ENCODE measurements at places on chromosomes 6 and 20. TPM values are rescaled to one million over a fixed set of nuclear protein-coding genes. Genes with fewer than 3 reads are reported as not detected.

DNA sequence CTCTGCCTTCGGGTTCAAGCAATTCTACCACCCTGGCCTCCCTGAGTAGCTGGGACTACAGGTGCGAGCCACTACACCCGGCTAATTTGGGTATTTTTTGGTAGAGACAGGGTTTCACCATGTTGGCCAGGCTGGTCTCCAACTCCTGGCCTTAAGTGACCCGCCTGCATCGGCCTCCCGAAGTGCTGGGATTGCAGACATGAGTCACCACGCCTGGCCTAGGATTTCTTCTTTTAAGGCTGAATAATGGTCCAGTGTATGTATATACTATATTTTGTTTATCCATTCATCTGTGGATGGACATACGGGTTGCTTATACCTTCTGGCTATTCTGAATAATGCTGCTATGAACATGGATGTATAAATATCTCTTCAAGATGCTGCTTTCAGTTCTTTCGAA, 17.1 kb downstream of the RIOK1 start:
- DNase-seq, result no peak
- no peaks in the 10 kb centered on the region for H3K4me1 ChIP-seq
- H3K36me3 ChIP-seq, result no peaks in the 10 kb centered on the region
- H3K27ac ChIP-seq, result no peak overlapping the region
- H3K4me3 ChIP-seq, result no peak overlapping the region

DNA sequence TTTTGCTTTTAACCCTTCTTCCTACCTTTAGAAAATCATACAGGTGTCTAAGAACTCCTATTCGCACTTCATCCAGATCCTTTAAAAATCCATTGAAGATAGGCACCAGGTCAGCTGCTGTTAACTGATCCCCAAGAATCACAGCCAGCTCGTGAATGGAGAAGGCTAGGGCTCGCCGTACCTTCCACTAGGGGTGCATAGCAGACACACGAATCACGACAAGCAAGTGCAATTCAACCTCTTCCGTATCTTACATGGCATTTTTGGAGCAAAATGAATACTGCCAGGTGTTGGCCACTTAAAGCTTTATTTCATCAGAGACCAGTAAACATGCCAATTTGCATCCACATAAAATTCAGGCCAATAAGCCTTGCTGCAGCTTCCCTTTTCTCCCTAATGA, 10.8 kb upstream of the ANKRD60 start:
- no peaks in the 10 kb centered on the region for H3K27me3 ChIP-seq
- H3K4me1 ChIP-seq, result no peaks in the 10 kb centered on the region
- H3K36me3 ChIP-seq, result no peaks in the 10 kb centered on the region
- no peak overlapping the region for H3K27ac ChIP-seq
- DNase-seq, result no peak

- no peaks in the 10 kb centered on the region for H3K4me1 ChIP-seq
- DNase-seq, result no peak
- no peaks in the 10 kb centered on the region for H3K36me3 ChIP-seq
- no peak overlapping the region for H3K27ac ChIP-seq
- H3K4me3 ChIP-seq, result no peak overlapping the region
These were observed 202.5 kb upstream of the MAN1A1 start for GRCh38 chr6:119552021-119552420.

GRCh38 chr20:11331096-11331495, 586.6 kb upstream of the BTBD3 start:
- no peak overlapping the region for H3K4me3 ChIP-seq
- H3K36me3 ChIP-seq, result no peaks in the 10 kb centered on the region
- H3K4me1 ChIP-seq, result no peaks in the 10 kb centered on the region

DNA sequence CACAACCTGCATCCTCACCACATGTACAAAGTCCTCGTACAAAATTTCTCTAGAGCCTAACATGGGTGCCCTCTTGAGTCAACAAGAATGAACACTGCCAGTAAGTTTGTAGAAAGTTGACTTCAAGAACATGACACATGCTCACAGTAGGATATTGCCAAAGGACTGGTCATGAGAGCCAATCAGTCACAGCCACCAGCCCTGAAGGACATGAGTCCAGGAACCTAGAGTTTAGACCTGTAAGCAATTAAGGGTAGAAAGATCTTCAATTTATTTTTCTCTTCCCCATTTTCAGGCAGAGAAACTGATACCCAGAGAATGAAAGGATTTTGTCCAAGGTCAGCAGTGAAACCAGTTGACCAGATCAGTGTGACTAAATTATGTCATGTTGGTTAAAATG, 96.1 kb downstream of the MAFB start:
- no peak overlapping the region for H3K4me3 ChIP-seq
- no peaks in the 10 kb centered on the region for H3K36me3 ChIP-seq
- H3K27me3 ChIP-seq, result no peaks in the 10 kb centered on the region
- DNase-seq, result no peak
- no peaks in the 10 kb centered on the region for H3K4me1 ChIP-seq

Gene EYA2
- total RNA-seq, result 12.5 TPM

DNA sequence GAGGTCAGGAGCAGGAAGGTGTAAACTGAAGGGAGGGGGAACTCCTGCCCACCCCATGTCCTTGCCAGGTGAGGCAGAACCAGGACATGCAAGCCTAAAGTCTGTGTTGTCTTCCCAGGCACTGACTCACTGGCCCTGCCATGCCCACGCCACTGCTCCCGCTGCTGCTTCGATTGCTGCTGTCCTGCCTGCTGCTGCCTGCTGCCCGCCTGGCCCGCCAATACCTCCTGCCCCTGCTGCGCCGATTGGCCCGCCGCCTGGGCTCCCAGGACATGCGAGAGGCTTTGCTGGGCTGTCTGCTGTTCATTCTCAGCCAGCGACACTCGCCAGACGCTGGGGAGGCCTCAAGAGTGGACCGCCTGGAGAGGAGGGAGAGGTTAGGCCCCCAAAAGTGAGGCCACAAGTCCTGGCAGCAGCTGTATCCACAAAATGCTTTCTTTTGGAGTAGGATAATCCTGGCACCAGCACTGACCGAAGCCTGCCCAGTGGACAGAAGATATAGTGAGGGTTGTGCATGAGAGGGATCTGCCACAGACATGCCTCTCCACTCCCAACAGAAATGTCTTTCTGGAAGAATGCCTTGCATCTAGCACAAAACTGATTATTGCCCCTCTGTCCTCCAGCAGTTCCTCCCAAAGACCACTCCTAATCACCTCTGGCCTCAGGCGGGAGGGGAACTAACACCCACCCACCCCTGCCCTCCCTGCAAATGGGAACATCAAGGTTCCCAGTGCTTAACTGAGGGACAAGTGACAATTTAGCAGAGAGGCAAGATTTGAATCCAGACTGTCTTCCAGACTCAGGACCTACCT, 812 bp downstream of the MYMX start:
- no peak for DNase-seq
- no peaks in the 10 kb centered on the region for H3K27me3 ChIP-seq
- peaks cover 10% of the 10 kb centered on the region for H3K4me1 ChIP-seq
- peak overlapping the region; percentile 99 for H3K27ac ChIP-seq
- no peaks in the 10 kb centered on the region for H3K36me3 ChIP-seq

- no peak overlapping the region for H3K27ac ChIP-seq
- no peaks in the 10 kb centered on the region for H3K4me1 ChIP-seq
- no peaks in the 10 kb centered on the region for H3K36me3 ChIP-seq
- H3K4me3 ChIP-seq, result no peak overlapping the region
These were observed 444.9 kb upstream of the SULF2 start for GRCh38 chr20:48230216-48230615.

Gene DNPH1
- total RNA-seq, result 61.1 TPM

- H3K4me3 ChIP-seq, result no peak overlapping the region
- no peaks in the 10 kb centered on the region for H3K36me3 ChIP-seq
- peak; percentile 43 for DNase-seq
- H3K27ac ChIP-seq, result peak overlapping the region; percentile 23
- H3K4me1 ChIP-seq, result no peaks in the 10 kb centered on the region
- H3K27me3 ChIP-seq, result no peaks in the 10 kb centered on the region
These were observed 510.2 kb upstream of the SULF2 start for GRCh38 chr20:48295445-48295903.

- no peak overlapping the region for H3K4me3 ChIP-seq
- H3K36me3 ChIP-seq, result peaks cover 5% of the 10 kb centered on the region
- no peak overlapping the region for H3K27ac ChIP-seq
- H3K4me1 ChIP-seq, result no peaks in the 10 kb centered on the region
- H3K27me3 ChIP-seq, result no peaks in the 10 kb centered on the region
These were observed 29.1 kb downstream of the QRSL1 start for GRCh38 chr6:106658469-106658868.

- H3K27ac ChIP-seq, result no peak overlapping the region
- H3K4me1 ChIP-seq, result no peaks in the 10 kb centered on the region
- no peaks in the 10 kb centered on the region for H3K27me3 ChIP-seq
These were observed 79.9 kb downstream of the FNDC1 start for GRCh38 chr6:159249128-159249527.

Gene SCRT2
- total RNA-seq, result not detected

DNA sequence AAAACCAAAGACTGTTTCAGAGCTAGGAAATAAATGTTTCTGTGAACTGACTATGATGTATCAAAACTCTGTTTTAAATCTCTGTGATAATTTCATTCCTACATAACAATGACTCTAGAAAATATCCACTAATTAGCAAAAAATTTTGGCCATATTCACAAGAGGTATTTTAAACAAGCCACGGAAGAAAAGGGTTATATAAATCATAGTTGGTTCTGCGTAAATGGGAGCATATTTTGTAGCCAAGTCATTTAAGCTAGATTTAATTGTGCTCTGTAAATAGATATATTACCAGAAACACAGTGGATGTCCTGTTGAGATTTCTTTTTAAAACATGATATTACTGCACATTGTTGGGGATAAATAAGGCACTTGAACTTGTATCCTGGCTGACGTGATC, 416.5 kb upstream of the PLCB4 start:
- DNase-seq, result no peak
- no peak overlapping the region for H3K4me3 ChIP-seq
- no peaks in the 10 kb centered on the region for H3K36me3 ChIP-seq
- H3K27me3 ChIP-seq, result no peaks in the 10 kb centered on the region
- no peaks in the 10 kb centered on the region for H3K4me1 ChIP-seq
- no peak overlapping the region for H3K27ac ChIP-seq

- no peaks in the 10 kb centered on the region for H3K36me3 ChIP-seq
- H3K27ac ChIP-seq, result no peak overlapping the region
- H3K27me3 ChIP-seq, result no peaks in the 10 kb centered on the region
- H3K4me3 ChIP-seq, result no peak overlapping the region
- no peak for DNase-seq
- no peaks in the 10 kb centered on the region for H3K4me1 ChIP-seq
These were observed 4.9 kb upstream of the ADA start for GRCh38 chr20:44656448-44656847.

- H3K4me3 ChIP-seq, result no peak overlapping the region
- H3K27me3 ChIP-seq, result no peaks in the 10 kb centered on the region
- no peaks in the 10 kb centered on the region for H3K4me1 ChIP-seq
- H3K36me3 ChIP-seq, result no peaks in the 10 kb centered on the region
These were observed 74.4 kb downstream of the OPRM1 start for GRCh38 chr6:154113392-154113791.

Gene ACSS2
- 71.1 TPM for total RNA-seq

Gene TMEM217
- total RNA-seq, result 1.0 TPM

GRCh38 chr6:143966312-143966711, 41.7 kb downstream of the PLAGL1 start:
- H3K27me3 ChIP-seq, result no peaks in the 10 kb centered on the region
- DNase-seq, result no peak
- no peaks in the 10 kb centered on the region for H3K4me1 ChIP-seq
- no peak overlapping the region for H3K27ac ChIP-seq
- H3K36me3 ChIP-seq, result no peaks in the 10 kb centered on the region
- no peak overlapping the region for H3K4me3 ChIP-seq

DNA sequence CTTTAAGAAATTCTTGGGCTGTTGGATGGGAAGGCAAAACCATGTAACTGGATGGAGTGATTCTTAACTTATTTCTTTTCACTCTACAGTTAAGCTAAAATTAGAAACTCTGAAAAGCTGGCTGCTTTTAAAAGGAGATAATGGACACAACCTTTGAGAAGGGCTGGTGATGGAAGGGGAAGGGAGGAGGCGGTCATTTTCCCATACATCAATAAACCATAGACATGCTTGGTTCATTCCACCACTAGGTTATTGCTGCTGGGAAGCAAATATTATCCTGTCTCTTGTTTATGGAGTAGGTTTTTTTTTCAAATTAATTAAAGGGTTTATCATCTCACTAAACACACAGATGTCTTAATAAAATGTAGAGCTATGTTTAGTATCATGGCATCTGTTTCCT, 76.2 kb downstream of the PLCB1 start:
- no peaks in the 10 kb centered on the region for H3K36me3 ChIP-seq
- no peaks in the 10 kb centered on the region for H3K27me3 ChIP-seq
- H3K27ac ChIP-seq, result no peak overlapping the region
- no peak overlapping the region for H3K4me3 ChIP-seq
- DNase-seq, result no peak
- H3K4me1 ChIP-seq, result no peaks in the 10 kb centered on the region

- no peak overlapping the region for H3K4me3 ChIP-seq
- no peaks in the 10 kb centered on the region for H3K36me3 ChIP-seq
- H3K27me3 ChIP-seq, result no peaks in the 10 kb centered on the region
- H3K27ac ChIP-seq, result no peak overlapping the region
These were observed 58.3 kb downstream of the CARMIL1 start for GRCh38 chr6:25337431-25337830.

- H3K4me3 ChIP-seq, result no peak overlapping the region
- H3K4me1 ChIP-seq, result no peaks in the 10 kb centered on the region
These were observed 39.7 kb downstream of the TRMT11 start for GRCh38 chr6:126026001-126026400.

Gene PI16
- total RNA-seq, result 2.8 TPM

DNA sequence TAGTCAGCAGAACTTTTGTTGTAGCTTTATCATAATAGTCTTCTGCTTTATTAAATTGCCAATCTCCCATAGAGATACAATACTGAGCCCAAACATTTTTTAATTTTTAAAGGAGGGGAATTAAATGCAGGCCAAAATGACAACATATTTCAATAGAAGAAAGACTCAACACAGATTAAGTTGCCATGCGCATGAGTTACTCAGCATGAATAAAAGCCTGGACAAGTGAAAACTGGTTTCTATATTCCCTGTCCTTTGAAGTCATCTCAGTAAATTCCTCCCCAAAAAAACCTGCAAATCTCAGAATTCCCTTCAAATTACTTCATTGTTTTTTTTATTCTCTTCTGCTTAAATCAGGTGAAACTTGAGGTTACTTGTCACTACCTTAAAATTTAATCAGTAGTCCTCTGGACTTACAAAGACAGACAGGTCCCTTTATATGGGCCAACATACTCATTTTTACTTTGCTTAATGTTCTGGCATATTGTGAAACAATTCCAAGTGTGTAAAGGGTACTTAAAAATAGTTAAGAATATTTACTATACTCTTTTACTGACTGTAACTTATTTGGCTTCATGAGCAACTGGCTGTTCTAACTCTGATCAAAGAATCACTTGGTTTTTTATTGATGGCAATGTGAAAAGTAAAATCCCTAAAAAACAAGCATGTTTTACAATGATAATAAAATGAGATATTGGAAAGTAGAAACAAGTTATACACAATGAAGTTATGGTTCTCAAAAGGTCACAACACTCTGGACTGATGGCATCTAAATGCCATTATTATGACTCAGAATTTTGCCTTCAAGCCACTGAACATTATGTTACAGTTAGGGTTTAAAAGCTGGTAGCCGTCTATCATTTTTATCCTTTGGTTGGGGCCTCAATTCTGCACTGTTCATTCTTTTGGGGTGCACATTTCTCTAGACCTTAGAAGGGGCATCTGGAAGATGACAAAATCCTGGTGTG, 49.9 kb upstream of the COL21A1 start:
- H3K27ac ChIP-seq, result no peak overlapping the region
- H3K4me1 ChIP-seq, result no peaks in the 10 kb centered on the region
- H3K27me3 ChIP-seq, result no peaks in the 10 kb centered on the region

Gene BPI
- total RNA-seq, result not detected

Measured in breast epithelium (tissue), 4 donors.